ENCODE measurements at places on chromosomes 6 and 20.
A peak's percentile ranks its signal among the peaks of the same experiment; 100 is the strongest.

GRCh38 chr20:2080532-2081224, 20.9 kb upstream of the STK35 start:
- no peaks in the 10 kb centered on the region for H3K4me1 ChIP-seq
- DNase-seq = no peak
- no peak overlapping the region for H3K4me3 ChIP-seq

DNA sequence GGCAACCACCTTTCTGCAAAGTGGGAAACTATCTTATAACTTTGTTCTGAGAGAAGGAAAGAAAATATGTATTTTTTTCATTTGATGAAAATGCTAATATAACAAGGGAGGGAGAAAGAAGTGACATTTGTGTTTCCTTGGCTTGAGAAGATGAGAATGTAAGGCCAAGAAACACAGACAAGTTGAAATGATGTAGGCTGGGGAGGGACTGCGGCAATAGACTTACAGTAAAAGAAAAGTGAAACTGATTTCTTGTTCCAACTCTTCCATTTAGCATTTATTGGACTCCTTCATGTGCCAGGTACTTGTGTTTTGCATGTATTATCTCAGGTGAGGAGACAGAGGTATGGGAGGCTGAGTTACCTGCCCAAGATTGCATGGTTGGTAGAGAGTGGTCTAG, 130.9 kb downstream of the CARMIL1 start:
- no peaks in the 10 kb centered on the region for H3K27me3 ChIP-seq
- H3K4me1 ChIP-seq = no peaks in the 10 kb centered on the region
- no peak overlapping the region for H3K27ac ChIP-seq
- H3K36me3 ChIP-seq = no peaks in the 10 kb centered on the region

DNA sequence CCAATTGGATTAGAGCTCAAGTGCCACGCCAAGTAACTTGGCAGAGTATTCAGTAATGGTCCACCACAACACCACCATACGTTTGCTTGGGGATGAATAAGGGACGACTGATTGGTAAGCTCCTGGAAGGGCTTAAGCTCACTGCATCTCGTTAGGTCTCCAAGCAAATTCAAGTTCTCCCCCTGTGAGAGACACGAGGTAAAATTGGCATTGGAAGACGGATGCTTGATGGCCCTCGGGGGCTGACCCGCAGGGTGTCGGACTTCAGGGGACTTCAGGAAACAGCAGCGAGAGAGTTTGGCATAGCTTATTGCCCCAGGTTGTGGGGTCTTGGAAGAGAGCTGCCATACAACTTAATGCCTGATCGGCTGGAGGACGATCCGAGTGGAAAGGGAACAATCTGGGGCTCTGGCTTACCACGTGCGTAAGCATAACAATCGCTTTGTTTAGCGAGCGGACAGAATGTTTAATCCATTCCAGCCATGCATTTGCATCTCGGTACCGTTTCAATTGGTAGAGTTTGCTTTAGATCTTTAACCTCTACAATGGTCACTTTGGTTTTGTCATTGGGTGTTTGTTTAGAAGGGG, 4.8 kb upstream of the ZNFX1 start:
- DNase-seq = no peak

DNA sequence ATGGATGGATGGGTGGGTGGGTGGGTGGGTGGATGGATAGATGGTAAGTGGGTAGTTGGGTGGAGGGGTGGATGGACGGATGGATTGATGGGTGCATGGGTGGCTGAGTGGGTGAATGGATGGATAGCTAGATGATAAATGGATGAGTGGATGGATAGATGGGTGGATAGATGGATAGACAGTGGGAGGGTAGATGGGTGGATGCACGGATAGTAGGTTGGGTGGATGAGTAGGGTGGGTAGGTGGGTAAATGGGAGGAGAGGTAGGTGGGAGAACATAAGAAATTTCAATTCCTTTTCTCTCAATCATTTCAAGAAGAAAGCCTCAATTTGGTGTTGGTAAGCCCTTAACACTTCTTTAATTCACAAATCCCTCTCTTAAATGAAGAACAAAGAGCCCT, 186.9 kb downstream of the PREX1 start:
- H3K4me1 ChIP-seq = no peaks in the 10 kb centered on the region
- no peaks in the 10 kb centered on the region for H3K27me3 ChIP-seq
- H3K4me3 ChIP-seq = no peak overlapping the region
- DNase-seq = no peak
- no peak overlapping the region for H3K27ac ChIP-seq

- no peak overlapping the region for H3K4me3 ChIP-seq
- no peak overlapping the region for H3K27ac ChIP-seq
- no peaks in the 10 kb centered on the region for H3K27me3 ChIP-seq
- no peaks in the 10 kb centered on the region for H3K36me3 ChIP-seq
- DNase-seq = no peak
- H3K4me1 ChIP-seq = peaks cover 5% of the 10 kb centered on the region
These were observed 166.3 kb downstream of the DTNBP1 start for GRCh38 chr6:15496345-15497131.

GRCh38 chr6:35719404-35719829, 17.4 kb upstream of the ARMC12 start:
- no peaks in the 10 kb centered on the region for H3K36me3 ChIP-seq
- no peaks in the 10 kb centered on the region for H3K27me3 ChIP-seq
- peak; percentile 27 for DNase-seq
- peak overlapping the region; percentile 71 for H3K27ac ChIP-seq
- H3K4me3 ChIP-seq = no peak overlapping the region

- H3K27me3 ChIP-seq = no peaks in the 10 kb centered on the region
- no peaks in the 10 kb centered on the region for H3K4me1 ChIP-seq
- no peaks in the 10 kb centered on the region for H3K36me3 ChIP-seq
- no peak overlapping the region for H3K27ac ChIP-seq
- no peak overlapping the region for H3K4me3 ChIP-seq
- DNase-seq = no peak
These were observed 423.8 kb upstream of the ID4 start for GRCh38 chr6:19413323-19413722.
